Panc1 (cell line): ENCODE measurements at places on chromosomes 2 and 18. TPM values are rescaled to one million over a fixed set of nuclear protein-coding genes. Genes with fewer than 3 reads are reported as not detected.

DNA sequence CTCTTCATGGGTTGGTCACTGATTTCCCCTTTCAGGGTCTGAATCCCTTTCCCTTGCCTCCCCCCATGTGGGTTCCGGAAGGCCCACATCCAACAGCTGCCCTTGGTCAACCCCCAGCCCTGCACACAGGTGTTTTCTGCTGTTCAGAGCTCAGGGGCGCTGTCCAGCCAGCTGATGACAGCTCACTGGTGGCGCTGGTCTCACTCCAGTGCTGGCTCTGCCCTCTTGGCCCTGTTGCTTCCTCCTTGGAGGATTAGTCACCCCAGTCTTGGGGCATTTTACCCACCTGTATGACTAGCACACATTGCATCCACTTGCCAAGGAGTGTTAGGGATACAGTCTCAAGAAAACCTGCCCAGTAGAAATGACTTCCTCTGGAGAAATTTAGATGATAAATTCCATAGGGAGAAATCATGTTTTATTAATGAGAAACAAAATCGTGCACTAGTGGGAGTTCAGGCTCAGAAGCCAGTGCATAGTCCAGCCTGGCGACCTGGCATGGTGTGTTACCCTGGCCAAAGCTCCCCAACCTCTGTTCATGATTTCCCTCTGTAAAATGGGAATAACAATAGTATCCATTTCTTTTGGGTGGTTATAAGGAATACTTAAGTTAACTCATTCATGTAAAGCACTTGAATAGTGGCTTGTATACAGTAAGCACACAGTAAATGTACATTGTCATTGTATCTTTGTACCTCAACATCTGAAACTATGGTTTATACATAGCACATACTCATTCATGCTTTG, 21.6 kb downstream of the CRIM1 start:
- H3K36me3 ChIP-seq = no peaks in the 10 kb centered on the region
- peak overlapping the region; percentile 98 for H3K27ac ChIP-seq
- peaks cover 99% of the 10 kb centered on the region for H3K4me1 ChIP-seq
- no peaks in the 10 kb centered on the region for H3K27me3 ChIP-seq
- H3K4me3 ChIP-seq = no peak overlapping the region

- H3K27ac ChIP-seq = no peak overlapping the region
- DNase-seq = no peak
- H3K27me3 ChIP-seq = no peaks in the 10 kb centered on the region
- no peaks in the 10 kb centered on the region for H3K4me1 ChIP-seq
Measured at GRCh38 chr2:201785135-201785534, 4.4 kb upstream of the ALS2 start.

- H3K27me3 ChIP-seq = no peaks in the 10 kb centered on the region
- peak overlapping the region; percentile 83 for H3K27ac ChIP-seq
- H3K4me3 ChIP-seq = 0 out of 2 replicates have a peak overlapping the region, but pooled peaks have one; percentile 8
- peaks cover 45% of the 10 kb centered on the region for H3K4me1 ChIP-seq
- DNase-seq = no peak
Measured at GRCh38 chr2:233832869-233833311, 21.4 kb downstream of the HJURP start.

DNA sequence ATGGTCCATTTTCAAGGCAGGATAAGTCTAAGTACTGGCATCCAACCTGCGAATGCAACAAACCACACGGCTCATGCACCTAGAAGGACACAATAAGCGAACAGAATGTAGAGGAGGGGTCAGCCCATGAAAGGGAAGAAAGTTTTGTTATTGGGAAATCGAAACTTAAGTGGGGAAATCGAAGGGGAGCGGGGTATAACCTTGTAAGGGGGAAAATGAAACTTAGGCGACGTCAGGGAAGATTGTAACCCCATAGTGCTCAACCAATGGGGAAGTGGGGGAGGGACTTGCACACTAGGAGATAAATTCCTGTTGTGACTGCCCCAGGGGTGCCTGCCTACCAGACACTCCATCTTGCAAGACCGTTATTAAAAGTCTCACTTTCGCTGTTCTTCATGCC, 15.6 kb upstream of the OTOF start:
- H3K4me3 ChIP-seq = no peak overlapping the region
- no peaks in the 10 kb centered on the region for H3K4me1 ChIP-seq
- no peak for DNase-seq
- no peak overlapping the region for H3K27ac ChIP-seq
- H3K27me3 ChIP-seq = no peaks in the 10 kb centered on the region

GRCh38 chr2:229909090-229909489, 12.7 kb downstream of the TRIP12 start:
- H3K27me3 ChIP-seq = no peaks in the 10 kb centered on the region
- no peaks in the 10 kb centered on the region; the same call in 1 of the 2 replicates for H3K36me3 ChIP-seq
- H3K4me1 ChIP-seq = peaks cover 21% of the 10 kb centered on the region
- H3K27ac ChIP-seq = no peak overlapping the region
- H3K4me3 ChIP-seq = no peak overlapping the region

- H3K4me3 ChIP-seq = peak overlapping the region; percentile 88
- H3K4me1 ChIP-seq = peaks cover 7% of the 10 kb centered on the region
- no peaks in the 10 kb centered on the region for H3K36me3 ChIP-seq
- DNase-seq = peak; percentile 10
- H3K27ac ChIP-seq = peak overlapping the region; percentile 85
- no peaks in the 10 kb centered on the region for H3K27me3 ChIP-seq
Measured at GRCh38 chr18:5237083-5237722, 40.1 kb upstream of the AKAIN1 start.

The ST8SIA3 gene
- total RNA-seq = not detected
